ACHN (cell line): ENCODE measurements at places on chromosomes 2 and 18.

- DNase-seq, result no peak
Measured at GRCh38 chr2:102069311-102069974, 73.1 kb upstream of the IL1R1 start.

DNA sequence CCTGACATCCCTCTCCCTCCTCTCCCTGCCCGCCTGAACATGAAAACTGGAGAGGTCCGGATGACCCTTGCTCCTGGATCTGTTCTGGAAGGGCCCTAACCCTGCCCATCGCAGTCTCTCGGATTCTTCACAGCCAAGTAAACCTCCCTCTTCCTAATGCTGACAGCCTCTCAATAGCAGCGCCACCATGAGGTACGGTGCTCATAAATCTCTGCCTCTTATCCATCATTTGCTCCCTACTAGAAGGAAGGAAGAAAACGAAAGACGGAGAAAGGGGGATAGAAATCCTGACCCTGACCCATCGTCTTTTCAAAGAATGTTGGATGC, 257.9 kb downstream of the BCL11A start:
- no peak for DNase-seq

DNA sequence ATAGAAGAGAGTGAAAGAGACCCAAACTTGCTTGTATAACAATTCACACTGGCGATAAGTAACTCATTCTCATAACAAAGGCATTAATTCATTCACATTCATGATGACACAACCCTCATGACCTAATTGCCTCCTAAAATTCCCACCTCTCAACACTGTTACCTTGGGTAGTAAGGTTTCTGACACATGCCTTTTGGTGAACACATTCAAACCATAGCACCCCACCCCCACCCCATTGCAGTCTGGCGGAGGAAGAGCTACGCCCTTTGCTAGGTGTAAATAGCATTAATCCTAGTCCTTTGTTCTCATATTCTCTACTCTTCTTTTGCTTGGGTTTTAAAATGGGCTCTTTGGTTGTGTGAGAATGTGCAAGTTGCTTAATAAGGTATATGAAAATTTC, 361.5 kb downstream of the DSEL start:
- no peak for DNase-seq

DNA sequence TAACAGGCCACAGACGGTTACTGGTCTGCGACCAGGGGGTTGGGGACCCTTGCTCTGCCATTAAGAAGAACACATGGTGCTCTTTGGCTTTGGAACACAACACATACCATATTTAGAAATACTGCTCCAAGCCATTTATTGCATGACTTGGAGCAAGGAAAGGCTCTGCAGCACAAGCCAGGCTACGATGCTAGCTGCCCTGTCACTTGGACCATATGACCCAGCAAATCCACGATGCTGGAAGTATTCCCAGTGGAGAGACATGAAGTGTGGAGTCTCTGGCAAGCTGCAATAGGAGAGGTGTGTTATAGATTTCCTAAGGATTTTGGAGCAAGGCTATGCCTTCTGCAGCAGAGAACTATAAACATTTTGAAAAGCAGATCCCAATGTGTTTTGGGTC, 171.2 kb downstream of the HAUS1 start:
- no peak for DNase-seq

- DNase-seq, result no peak
Measured at GRCh38 chr18:31504455-31505147, 6.6 kb downstream of the DSG2 start.

GRCh38 chr2:168146892-168147810, 100.2 kb downstream of the STK39 start:
- DNase-seq, result no peak

DNA sequence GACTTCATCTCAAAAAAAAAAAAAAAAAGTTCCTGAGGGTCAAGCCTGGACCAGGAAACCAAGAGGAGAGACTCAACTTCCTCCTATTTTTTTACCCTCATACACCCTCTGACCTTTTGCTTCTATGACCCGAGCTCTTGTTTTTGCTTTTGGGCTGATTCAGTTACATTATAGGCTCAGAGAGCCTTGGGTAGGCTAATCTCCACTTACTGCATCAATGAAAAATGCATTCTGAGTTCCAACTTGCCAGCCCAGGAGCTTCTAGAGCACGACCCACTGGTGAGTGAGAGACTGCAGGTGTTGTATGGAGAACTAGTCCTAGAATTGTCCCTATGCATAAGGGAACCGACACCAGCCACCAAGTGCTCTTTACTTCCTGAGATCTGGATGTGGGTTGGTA, 91.1 kb downstream of the CABLES1 start:
- no peak for DNase-seq

DNA sequence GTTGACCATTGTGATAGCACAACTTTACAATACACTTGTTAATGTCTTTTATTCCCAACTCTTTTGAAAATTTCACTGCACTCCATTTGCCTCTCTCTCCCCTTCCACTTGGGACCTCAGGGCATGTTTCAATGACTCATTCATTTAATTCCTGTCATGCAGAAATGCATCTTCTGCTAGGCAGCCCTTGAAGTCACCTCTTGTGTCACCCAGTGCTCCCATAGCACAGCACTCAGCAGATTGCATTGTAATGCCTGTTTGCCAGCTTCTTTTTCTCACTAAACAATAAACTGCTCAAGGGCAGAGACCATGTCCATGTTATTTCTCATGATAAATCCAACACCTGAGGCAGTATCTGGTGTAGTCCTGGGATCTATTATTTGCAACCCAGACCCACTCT, 85.9 kb upstream of the ACSL3 start:
- peak; percentile 12 for DNase-seq

DNA sequence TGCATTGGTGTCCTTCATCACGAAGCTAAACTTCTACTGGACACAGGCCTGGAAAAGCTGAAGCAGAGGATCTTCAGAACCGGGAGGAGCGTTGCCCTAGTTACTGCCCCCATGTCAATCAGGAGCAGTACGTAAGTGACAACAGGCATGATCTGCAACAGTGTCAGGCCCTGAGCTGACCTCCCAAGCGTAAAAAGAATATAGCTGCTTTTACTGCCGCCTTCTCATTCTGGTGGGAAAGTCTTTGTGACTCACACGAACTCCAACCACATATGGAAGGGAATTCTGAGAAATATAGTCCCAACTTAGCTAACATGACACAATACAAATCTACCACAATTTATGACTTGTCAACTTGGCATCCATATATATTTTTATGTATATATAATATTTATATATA, 1007.7 kb upstream of the CDH2 start:
- DNase-seq, result no peak

DNA sequence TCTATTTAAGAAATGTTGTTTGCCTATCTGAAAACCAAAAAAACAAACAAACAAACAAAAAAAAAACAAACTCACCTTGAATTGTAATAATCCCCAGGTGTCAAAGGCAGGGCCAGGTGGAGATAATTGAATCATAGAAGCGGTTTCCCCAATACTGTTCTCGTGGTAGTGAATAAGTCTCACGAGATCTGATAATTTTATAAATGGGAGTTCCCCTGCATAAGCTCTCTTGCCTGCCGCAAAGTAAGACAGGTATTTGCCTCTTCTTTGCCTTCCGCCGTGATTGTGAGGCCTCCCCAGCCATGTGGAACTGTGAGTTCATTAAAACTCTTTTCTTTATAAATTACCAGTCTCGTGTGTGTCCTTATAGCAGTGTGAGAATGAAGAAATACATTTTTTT, 1180.7 kb upstream of the CRIM1 start:
- DNase-seq, result no peak

GRCh38 chr2:39732482-39732881, 46.6 kb downstream of the THUMPD2 start:
- peak; percentile 5 for DNase-seq

- DNase-seq, result no peak
Measured at GRCh38 chr2:36919041-36919837, 47.1 kb downstream of the STRN start.

- no peak for DNase-seq
Measured at GRCh38 chr18:56799756-56800155, 148.6 kb downstream of the WDR7 start.

GRCh38 chr18:42906761-42907160, 208.7 kb downstream of the RIT2 start:
- DNase-seq, result no peak

DNA sequence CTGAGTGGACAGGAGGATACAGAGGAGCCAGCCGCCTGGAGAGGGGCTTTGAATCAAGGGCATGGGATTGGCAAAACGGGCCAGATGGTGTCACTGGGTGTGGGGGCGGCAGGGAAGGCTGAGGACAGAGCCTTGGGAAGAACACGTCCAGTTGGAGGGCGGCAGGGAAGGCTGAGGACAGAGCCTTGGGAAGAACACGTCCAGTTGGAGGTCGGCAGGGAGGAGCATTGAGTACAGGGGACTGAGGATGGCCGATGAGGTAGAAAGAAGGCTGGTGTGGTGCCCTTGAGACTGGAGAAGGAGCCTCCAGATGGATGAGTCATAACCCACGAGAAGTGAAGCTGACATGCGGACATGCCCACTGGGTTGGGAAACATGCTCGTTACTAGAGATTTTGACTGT, 4.5 kb downstream of the HES6 start:
- peak; percentile 13 for DNase-seq

- DNase-seq, result no peak
Measured at GRCh38 chr2:196551014-196551413, 88.5 kb upstream of the CCDC150 start.

DNA sequence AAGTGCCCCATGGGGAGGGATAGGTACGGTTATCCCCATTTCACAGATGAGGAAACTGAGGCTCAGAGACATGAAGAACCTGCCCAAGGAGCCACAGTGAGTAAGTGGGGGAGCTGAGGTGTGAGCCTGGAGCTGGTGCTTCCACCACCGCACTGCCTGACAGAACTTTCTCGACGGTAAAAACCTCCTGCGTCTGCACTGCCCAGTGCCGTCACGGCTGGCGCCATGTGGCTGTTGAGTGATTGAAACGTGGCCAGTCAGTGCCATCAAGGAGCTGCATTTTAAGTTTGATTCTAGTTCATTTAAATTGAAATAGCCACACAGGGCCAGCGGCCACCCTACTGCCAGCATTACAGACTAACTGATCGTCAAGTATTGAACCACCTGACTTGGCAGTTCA, 217.1 kb downstream of the AGAP1 start:
- no peak for DNase-seq

DNA sequence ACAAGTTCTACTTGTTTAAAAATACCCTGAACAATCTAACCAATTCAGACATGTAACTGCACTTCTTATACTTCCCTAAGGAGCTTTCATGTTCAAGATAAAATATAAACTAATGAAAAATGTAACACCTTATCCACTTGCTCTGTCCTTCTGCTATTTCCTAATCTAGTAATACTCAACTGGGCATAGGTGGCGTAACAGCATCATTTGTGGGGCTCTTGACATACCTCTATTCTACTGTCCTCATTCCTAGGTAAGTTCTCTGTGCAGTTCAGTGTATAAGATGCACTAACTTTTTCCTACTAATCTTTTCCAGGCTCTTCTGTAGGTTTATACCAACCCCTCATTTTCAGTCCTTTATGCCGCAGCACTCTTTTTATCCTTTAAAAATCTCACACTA, 36.7 kb downstream of the PRKD3 start:
- peak; percentile 19 for DNase-seq

- peak; percentile 47 for DNase-seq
Measured at GRCh38 chr2:69798290-69798908, 31.1 kb upstream of the GMCL1 start.

- DNase-seq, result no peak
Measured at GRCh38 chr2:227473122-227473461, 1.1 kb downstream of the AGFG1 start.

DNA sequence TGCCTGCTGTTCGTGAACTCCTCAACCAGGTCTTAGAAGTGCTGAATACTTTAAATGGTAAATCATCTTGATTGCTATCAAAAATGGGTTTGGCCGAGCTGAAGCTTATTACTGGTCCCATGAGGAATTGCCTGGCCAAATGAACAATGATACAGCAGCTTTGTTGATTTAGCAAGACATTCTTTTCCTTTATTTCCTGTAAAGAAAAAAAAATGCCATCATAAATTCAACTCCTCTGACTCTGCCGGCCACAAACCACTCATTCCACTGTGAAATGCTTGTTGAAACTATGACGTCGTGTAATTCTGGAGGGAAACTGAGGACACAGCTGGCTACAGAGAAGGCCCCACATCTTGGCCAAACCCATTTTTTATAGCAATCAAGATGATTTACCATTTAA, 74.2 kb upstream of the ID2 start:
- DNase-seq, result no peak

DNA sequence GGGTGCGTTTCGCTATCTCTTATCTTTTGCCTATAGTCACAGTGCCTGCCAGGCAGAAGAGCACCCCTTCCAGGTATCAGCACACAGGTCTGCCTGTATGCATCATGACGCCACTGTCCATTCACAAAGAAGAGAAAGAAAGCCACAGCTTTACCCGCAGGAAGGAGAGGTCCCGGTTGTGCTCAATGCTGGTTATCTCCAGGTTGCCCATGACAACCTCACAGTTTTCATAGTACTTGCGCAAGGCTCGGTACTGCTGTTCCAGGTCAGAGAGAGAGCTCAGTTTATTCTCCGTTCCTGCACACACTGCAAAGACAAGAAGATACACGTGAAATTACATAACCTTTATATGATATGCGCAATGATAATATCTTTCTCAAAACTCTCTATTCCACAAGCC, 414.0 kb downstream of the ERBB4 start:
- no peak for DNase-seq

DNA sequence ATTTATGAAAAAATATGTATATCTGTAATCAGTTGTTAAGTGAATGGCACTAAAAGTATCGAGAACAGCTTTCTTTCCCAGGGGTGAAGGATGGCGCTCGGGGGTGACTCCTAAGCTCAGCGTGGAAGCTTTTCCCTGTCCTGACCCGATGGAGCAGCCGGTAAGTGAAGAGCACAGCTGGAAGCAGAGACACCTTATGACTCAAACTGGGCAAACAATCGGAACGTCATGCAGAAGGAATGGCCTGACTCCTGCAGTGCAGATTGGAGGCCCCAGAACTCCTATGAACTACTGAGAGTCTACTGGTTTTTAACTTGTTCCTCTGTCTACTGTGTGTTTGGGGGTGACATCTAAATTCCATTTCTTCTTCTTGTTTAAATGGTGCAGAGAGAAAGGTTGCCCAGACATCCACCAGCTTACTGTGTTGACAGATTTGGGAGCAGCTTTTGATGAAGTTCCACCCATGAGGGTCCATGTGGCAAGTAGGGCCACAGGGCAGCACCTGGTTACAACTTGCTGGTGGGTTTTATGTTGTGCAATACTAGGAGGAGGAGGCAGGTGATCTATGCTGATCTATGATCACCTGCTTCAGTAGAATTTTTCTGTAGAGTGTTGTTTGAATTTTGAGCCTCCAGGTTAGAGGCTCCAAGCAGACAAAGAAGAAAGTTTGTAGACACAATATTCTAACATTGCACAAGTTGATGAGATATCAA, 52.8 kb upstream of the TMEM182 start:
- no peak for DNase-seq

GRCh38 chr2:43759195-43759594, 14.6 kb upstream of the DYNC2LI1 start:
- DNase-seq, result peak; percentile 90

GRCh38 chr2:18186816-18187613, 308.5 kb downstream of the KCNS3 start:
- no peak for DNase-seq

DNA sequence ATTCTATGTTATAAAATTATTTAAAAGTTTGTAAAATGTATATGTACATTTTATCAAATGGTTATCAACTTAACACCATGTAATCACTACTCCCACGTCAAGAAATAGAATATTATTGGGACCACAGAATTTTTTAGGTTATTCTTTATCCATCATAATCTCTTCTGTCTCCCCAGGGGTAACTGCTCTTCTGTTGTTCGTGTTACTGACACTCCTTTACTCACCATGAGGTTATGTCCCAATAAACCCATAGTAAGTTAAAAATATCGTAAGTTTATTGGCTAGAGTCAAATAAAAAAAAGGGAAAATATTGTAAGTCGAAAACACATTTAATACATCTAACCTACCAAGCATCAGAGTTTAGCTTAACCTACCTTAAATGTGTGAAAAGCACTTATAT, 14.0 kb downstream of the OTX1 start:
- DNase-seq, result no peak
